ENCODE measurements at places on chromosomes 5 and 9.

DNA sequence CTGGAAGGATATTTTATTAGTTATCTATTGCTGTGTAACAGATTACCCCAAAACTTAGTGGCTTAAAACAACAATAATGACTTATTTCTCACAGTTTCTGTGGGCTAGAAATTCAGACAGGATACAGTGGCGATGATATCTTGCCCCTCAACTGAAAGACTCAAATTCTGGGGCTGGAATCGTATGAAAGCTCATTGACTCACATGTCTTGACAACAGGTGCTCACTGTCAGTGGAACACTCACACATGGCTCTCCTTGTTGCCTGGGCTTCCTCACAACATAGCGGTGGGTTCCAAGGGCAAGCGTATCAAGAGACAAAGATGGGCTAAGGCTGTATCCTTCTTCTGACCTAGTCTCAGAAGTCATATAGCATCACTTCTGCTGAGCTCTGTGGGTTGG, 3.7 kb upstream of the GNPDA1 start:
- DNase-seq = peak; percentile 57

DNA sequence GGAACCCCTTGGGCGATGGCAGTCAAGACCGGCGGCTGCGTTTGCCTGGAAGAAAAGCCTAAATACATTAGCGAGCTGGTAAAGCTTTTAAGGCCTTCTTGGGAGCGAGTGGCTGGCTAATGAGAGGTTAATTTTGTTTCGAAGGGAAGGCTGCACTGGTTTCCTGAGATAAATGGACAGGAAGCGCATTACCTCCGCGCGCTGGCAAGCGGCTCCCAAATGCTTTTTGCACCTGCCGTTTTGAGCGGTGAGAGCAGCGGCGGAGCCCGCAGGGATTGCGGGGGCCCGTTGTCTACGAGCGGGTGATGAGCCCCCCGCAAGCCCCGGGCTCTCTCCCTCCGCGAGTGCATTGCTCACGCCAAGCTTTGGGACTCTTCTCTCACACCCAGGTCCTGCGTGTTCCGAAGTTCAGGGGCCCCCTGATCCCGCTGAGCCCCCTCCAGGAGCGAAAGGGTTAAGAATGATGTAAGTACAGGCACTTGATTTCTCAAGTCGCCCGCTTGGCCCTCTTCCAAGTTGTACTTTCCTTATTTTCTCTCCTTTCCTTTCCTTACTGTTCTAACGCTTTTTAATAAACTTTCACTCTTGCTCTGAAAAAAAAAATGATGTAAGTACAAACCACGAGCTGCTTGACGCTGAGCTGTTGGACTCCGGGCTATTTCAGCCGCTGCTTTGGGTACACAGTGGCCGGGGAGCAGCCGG, 3.1 kb upstream of the RGMB start:
- peak; percentile 19 for DNase-seq

DNA sequence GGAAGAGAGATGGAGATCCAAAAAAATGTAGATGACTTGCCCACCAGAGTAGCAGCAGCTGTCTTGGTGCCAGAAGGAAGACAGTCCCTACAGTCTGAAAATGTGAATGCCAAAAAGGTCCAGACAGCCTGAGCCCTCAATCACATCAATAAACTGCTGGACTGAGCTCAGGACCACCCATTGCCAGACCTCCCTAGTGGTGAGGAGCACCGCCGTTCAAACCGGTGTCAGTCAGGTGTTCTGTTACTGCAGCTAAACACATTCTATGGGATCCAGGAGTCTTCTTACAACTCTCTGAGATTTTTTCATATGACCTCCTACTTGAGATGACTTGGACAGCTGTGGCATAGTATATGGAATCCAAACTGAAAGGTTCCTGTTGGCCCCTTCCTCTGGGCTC, 32.0 kb upstream of the OTP start:
- no peak for DNase-seq

DNA sequence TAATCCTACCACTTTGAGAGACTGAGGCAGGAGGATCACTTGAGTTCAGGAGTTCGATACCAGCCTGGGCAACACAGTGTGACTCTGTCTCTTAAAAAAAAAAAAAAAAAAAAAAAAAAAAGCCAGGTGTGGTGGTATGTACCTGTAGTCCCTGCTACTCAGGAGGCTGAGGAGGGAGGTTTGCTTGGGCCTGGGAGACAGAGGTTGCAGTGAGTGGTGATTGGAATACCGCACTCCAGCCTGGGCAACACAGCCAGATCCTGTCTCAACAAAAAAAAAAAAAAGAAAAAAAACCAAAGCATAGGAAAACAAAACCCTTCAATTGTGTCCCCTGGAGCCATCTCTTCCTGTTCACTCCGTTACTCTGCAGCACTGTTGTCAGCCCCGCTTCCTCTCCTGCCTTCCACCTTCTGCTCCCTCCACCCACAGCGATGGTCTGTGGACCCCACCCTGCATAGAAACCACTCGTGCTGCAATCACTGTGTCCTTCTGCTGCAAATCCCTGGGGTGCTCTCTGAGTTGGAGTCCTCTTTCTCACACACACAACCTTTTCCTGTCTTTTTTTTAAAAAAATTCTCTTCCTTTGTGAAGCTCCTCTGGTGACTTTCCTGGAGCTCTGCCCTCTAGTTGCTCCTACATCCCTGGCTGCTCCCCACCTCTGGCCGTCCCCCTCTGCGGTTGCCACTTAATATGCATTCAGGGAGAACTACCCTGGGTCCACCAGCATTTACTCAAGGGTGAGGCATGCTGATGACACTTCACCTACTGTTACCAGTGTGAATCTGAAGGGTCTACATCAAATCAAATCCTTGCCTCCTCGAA, 22.2 kb downstream of the CCT5 start:
- no peak for DNase-seq

- no peak for DNase-seq
These were observed 98.2 kb upstream of the TNFAIP8 start for GRCh38 chr5:119257613-119258012.

DNA sequence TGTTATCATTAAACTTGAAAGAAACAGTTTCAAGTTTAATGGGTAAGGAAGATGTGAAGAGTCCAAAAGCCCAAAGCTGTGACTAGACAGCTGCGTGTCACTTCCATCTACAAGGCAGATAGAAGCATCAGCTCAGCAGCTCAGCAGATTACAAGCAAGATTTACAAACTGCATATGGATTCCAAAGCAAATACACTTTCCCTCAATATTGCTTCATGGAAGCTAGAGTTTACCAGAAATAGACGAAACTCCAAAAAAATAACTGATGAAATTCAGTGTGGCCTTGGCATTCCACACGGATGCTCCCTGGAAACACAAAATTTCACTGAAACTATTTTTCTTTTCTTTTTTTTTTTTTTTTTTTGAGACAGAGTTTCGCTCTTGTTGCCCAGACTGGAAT, 17.9 kb downstream of the MYO10 start:
- DNase-seq = no peak

- no peak for DNase-seq
These were observed 311.4 kb upstream of the MSX2 start for GRCh38 chr5:174412941-174413340.

DNA sequence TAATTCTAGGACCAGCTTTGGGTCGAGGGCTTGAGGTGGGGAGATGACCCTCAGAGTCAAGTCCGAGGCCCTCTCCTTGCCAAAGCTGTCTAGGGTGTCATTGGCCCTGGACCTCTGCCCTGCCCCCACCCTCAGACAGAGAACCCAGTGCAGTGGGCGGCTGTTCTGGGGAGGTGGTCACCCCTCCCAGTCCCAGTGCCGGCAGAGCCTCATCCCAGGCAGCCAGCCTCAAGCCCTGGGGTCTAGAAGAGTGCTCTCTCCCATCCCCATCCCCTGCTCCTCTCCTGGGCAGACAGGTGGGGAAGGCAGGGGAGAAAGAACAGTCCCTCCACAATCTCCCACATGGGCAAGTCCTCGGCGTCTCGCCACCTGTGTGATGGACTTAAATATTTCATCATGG, 7.0 kb downstream of the NTNG2 start:
- no peak for DNase-seq

DNA sequence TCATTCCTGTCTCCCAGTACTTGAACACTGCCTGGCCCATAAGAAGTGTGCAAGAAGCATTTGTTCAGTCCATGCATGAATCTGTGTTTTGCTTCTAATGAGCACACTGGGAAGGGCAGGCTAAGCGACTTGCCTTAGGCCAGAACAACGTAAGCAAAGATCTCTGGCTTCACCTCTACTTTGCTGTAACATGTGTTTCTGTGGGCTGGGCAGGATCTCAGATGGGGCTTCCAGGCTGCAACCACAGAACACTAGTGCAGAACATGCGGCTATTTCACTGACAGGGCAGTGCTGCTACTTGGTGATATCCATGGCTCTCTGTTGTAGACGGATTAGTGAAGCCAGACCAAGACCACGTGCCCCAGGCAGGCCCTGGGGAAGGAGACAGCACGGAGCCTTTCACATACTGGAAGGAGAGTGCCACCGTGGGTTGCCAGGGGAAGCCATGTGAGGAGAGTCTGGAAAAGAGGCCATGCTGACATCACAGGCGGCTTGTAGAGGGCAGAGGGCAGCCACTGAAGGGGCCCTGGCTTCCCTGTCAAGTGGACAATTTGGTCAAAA, 9.9 kb downstream of the DIRAS2 start:
- DNase-seq = no peak

DNA sequence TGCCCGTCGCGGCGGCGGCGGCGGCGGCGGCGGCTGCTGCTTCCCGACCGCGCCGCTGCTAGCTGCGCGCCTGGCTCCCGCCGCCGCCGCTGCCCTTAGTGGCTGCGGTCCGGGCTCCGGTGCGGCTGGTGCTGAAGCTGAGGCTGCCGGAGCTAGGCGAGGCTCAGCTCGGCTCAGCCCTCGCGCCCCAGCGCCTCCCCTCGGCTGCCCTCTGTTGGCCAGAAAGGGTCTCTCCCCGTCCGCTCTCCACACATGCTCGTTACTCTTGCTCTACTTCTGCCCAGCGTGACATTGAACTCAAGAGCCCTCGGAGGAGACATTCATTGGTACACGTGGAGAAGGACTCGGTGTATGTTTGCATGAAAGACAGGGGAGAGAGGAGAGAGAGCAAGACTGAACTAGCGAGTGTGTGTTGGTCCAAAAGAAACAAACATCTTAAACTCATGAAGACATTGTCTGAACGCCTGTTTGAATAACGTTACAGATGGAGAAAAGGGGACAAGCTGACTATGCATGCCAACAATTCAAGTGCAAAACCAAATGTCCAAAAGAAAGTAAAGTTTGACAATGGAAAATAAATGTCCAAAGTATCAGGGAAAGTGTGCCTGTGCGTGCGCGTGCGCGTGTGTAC, at the start of gene HCN1:
TSS of gene HCN1 (minus strand) at position 175 of the 631 bp plus-strand sequence.
- peak; percentile 62 for DNase-seq

GRCh38 chr9:130045725-130046450, 2.9 kb upstream of the FNBP1 start:
- no peak for DNase-seq

- DNase-seq = no peak
These were observed 133.8 kb downstream of the PDE4D start for GRCh38 chr5:59759600-59760351.

DNA sequence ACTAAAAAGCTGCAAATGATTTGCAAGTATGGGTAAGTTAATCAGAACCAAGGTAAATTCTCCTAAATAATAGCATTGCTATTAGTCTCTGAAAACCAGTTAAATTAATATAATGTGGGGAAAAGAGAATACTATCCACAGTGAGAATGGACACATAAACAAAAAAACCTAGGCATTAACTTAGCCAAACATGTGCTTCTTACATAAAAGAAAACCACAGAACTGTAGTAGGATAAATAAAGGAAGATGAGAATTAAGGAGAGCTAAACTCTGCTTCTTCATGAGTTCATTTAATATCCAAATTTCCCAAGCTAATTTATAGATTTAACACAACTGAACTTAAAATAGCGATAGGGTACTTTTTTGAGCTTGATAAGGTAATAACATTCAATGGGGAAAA, 31.8 kb downstream of the ABCA1 start:
- no peak for DNase-seq

- no peak for DNase-seq
These were observed 39.4 kb downstream of the STRBP start for GRCh38 chr9:123228967-123229366.

DNA sequence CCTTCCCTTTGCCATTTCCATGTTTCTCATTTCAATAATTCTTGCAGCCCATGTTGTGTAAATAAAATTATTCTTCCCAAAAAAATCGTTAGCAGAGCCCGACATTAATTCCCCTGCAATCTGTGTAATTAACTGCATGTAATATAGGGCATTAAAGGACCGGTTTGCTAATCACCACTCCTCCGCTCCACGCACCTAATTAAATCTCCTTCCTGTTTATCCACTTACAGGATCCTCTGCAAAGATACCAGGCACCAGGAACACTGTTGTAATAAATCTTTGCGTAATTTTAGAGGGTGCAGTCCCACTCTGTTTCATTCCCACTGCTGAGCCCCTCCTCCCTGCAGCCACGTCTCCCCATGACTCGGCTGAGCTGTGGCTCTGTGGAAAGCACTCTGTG, 105.0 kb upstream of the PPP1R26 start:
- DNase-seq = no peak

DNA sequence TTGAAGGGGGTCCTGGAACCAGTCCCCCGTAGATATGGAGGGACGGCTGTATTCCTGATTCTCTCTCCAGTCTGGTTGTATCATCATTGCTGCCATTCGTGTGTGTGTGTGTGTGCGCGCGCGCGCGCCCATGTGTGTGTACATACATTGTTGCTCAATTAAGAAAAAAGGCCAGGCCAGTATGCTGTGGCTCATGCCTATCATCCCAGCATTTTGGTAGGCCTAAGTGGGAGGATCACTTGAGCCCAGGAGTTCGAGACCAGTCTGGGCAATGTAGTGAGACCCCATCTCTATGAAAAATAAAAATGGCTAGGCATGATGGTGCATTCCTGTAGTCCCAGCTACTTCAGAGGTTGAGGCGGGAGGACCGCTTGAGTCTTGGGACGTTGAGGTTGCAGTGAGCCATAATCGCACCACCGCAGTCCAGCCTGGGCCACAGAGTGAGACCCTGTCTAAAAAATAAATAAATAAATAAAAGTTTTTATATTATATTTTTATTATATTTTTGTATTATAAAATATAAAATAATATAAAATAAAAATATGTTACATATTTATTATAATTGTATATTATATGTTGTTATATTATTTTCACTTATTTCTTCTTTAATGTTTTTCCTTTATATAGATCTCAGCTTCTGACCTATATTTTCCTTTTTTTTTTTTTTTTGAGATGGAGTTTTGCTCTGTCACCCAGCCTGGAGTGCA, 53.2 kb downstream of the SPIN1 start:
- DNase-seq = no peak

DNA sequence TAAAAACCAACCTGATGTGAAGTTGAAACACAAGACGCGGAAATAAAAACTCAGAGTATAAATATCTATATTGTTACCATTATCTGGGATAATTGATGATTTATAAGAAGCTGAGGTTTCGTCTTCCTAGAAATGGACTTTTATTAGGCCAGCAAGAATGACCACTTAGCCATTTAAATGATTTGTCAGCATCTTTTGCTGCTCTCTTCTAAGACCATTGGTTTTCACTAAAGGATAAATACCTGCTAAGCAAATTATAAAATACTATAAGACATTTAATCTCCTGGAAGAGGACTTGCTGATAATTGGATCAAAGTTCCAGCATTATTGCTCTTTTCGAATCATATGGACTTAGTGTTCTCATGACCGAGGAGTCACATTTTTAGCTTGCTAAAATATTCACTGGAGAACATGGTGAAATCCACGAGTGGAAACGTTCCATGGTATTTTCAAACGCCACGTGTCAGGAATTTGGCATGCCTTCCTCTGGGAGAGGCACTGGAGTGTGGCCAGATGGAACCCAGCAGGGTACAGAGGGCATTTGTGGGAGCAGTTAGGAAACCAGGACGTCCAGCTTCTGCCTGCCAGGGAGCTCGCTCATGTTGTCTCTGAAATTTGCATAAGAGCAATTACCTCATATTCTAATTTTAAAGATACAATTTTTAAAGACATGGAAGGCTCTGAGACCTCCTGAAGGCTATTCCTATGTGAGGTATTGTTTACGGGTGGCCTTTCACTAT, 43.1 kb downstream of the TNFAIP8 start:
- no peak for DNase-seq

- peak; percentile 14 for DNase-seq
These were observed 321.1 kb downstream of the ARRDC3 start for GRCh38 chr5:91061946-91062562.

Data from stimulated activated naive CD8-positive, alpha-beta T cell treated with anti-CD3 and anti-CD28 coated beads, Interleukin-15, Interleukin-2, amounts not matched to agents 100 U/mL and 50 U/mL, for 24 hours (primary cell).